Posterior vena cava (tissue), 2 donors: ENCODE measurements at places on chromosomes 7 and 10.

DNA sequence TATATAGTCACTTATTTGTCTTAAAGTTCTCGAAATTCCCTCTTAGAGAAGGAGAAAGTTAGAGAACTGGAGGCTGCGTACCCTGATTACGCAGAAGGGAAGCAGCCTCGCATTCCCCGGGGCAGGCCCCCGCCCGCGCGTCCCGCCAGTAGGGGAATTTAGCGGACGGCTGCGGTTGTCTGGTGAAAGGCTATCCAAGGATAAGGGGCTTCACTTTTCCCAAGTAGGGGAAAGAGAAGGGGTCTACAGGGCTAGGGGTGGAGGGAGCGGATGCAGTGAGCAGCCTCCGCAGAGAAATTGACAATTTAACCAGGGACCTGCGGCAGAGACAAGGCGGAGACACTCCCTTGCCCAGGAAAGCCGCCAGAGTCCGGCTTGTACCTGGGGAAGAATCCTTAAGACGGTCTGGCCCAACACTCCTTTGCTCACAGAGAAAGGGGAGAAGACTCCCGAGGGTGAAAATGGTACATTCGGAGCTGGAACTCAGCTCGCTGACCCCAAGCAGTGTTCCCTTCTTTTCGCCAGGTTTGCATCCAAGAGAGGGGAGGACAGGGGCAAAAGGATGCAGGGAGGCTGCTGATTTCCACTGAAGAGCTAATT lies 994 bp upstream of the MAGI2 start:
- DNase-seq: peak; percentile 82

GRCh38 chr10:91196268-91197048 lies 24.0 kb upstream of the PCGF5 start:
- no peak for DNase-seq

DNA sequence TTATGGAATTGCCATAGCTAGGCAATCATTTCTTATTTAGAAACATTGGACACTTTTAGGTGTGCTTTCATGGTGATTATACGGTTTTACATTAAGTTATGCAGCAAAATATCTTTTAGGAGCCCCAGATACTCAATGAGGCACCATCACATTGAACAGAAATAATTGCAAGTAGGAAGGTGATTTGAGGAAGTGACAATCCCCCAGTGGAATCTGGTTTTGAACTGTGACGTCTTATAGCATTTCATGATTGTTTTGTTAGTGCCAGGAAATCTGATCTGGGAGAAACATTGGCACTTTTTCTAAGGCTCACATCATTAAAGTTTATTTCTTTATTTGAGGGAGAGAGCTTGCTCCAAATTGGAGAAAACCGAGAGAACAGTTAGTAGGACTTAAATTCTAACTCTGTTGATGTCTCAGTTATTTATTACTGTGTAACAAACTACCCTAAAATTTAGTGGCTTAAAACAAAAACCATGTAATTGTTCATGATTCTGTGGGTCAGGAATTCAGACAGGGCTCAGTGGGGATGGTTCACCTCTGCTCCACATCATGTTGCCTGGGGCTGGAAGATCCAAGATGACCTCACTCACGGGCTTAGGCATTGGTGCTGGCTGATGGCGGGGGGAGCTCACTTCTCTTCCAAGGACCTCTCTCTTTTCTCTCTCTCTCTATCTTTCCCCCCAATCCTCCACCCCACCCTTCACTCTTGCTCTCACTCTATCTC lies 78.2 kb upstream of the STEAP1B start:
- no peak for DNase-seq

GRCh38 chr7:14270099-14270498 lies 280.6 kb upstream of the ETV1 start:
- no peak for DNase-seq

- no peak for DNase-seq
Observed at GRCh38 chr10:88066876-88067275, 203.5 kb downstream of the PTEN start.

DNA sequence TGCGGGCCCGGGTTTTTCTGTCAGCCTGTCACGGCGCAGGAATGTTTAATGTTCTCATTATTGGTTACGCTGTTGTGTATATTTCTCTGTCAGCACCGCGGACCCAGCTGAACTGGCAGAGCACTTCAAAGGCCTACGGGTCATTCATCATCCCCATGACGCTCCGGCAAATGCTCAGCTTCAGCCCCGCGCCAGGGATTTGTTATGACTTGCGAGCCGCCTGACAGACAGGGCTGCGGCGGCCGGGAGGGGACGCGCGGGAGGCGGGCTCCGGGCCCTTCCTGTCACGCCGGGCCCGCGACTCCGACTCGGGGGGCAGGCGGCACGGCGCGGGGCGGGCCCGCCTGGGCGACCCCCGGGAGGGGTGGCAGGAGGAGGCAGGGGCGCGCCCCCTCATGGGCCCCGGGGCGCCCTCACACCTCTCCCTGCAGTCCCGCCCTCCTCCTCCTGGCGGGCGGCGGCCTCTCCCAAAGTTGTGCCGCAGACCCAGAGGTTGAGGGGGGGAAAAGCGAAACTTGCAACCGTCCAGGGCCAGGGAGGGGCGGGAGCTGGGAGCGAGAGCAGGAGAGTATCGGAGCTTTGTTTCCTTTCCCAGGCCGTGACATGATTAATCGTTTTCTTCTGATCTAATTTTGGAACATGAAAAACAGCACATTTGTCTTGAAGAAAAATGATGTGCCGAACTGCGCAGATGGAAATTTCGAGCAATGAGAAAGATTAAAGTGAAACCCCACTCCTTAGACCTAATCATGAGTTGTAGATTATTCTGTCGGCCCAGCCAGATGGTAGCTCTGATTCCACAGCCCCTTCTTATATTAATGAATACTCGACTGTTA lies 59.3 kb upstream of the COMTD1 start:
- peak; percentile 94 for DNase-seq

- DNase-seq: no peak
Observed at GRCh38 chr10:37934791-37935190, 41.7 kb downstream of the ZNF25 start.

DNA sequence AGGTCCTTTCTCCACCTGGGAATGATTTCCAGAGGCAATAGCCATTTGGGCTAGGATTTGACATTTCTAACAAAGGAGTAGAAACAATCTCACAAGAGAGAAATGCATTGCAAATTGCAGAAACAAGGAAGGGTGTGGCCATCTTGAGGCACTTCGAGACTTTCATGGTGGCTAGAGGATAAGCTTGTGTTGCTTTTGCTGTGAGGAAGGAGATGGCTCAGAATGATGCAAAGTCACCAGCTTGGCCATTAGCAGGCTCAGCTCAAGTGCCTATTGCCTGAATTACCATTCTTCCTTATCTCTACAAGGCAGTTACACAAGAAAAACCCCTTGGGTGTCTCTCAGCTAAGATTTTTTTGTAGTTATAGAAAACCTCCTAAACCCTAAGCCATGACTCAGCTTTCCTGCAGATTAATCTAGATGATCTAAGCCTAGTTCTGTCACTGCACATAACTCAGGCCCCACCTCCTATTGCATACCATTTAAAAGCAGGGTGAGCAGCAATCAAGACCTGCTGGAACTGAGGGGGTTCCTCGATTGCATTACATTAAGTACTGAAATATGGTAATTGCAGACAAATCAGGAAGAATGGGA lies 683.1 kb downstream of the NRG3 start:
- no peak for DNase-seq

DNA sequence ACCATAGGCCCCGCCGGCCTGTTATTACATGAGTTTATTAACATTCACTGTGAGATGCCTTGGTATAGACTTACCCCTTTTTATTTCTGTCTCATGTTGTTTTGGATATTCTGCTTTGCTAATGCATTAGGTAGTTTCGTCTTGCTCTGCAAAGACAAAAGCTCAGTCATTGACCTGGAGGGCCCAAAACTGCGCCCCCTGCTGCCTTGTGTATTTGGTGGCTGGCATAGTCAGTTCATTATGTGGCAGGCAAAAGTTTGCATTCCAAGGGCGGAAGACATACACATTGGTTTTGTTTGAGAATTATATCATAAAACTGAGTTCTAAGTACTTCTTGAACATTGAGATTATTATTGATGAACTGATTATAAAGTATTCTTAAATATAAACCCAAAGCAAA lies 372.5 kb downstream of the SDK1 start:
- no peak for DNase-seq

GRCh38 chr10:29323367-29323766 lies 34.5 kb downstream of the LYZL1 start:
- DNase-seq: no peak

DNA sequence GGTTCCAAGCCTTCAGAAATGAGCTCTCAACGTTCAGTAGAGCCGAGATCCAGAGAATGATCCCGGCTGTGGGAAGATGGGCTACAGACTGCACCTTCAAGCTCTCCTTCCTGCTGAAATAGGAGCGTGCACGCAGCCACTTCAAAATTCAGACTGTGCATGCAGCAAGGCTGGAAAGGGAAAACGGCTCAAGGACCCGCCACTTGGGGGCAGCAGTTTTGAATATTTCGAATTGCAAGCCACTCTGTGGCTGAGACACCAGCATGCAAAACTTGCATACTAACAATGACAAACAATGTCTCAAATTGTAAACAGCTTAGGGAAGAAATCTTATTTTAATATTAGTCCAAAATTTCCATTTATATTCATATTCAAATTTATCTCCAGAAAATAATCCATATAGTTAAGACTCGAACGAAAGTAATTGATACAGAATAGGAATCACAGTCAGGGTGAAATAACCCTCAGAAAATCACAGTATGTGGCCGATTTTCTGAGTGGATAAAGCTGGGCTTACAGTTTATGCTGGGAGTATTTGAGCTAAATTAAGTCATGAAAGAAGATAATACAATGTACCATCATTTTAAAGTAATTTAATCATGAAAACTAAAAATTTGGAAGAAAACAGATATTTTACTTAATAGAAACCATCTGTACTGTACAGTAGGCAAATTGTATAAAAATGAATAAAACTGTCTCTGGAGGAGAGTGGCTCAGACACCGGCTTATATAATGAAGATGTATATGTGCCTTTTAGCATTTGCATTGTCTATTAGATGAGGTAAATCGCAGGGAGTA lies 137.9 kb upstream of the MKI67 start:
- no peak for DNase-seq

GRCh38 chr7:17171427-17171826 lies 127.0 kb upstream of the AHR start:
- no peak for DNase-seq

DNA sequence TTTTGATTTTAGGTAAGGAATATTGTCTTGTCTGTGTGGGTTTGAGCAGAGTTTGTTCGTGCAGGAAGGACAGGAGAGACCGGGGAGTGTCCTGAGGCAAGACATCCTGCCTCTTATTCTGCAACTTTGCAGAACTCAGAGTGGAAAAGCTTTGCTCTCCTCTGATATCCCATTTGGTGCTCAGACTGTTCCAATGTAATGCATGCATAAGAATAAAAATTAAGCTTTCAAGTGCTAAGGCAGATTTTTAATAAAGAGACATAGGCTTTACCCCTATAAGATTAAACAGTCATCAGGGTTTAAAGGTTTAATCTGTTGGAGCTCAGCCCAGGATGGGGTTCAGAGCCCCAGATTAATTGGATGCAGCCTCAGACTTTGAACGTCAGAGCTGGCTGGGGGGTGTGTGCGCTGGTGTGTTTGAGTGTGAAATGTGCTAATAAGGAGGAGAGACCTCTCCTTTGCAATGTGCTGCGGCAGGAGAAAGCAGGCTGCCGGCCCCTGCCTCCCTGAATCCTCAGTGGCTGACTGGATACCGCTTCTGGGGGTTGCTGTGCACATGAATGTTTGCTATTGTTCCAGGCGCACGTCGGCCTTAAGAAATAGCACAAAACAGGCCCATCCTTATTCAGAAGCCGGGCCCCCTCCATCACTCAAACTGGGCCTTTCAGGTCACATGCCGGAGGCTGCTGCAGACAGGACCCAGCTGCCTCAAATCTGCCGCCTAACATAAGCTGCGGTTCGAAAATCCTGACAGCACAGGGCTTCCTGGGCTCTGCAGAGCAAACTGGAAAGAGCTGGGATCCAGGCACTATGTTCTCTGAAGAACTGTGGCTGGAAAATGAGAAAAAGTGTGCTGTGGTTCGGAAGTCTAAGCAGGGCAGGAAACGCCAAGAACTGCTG lies 84.1 kb upstream of the PRR15 start:
- no peak for DNase-seq

GRCh38 chr10:86294346-86295265 lies 72.0 kb downstream of the GRID1 start:
- peak; percentile 50 for DNase-seq

- no peak for DNase-seq
Observed at GRCh38 chr10:62635127-62635526, 169.4 kb upstream of the ADO start.

- no peak for DNase-seq
Observed at GRCh38 chr7:50564171-50564570, 1.0 kb downstream of the DDC start.

DNA sequence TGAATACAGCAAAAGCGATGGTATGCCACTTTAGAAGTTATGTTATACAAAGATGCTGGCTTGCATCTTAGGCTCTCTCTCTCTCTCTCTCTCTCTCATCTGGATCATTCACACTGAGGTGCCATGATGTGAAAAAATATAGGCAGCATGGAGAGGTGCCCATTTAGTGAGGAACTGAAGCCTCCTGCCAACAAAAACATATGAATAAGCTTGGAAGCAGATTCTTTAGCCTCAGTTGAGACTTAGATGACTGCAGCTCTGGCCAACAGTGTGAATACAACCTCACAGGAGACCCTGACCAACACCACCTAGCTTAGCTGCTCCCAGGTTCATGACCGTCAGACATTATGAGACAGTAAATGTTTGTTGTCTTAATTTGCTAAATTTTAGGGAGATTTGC lies 560.1 kb upstream of the LRRTM3 start:
- no peak for DNase-seq

DNA sequence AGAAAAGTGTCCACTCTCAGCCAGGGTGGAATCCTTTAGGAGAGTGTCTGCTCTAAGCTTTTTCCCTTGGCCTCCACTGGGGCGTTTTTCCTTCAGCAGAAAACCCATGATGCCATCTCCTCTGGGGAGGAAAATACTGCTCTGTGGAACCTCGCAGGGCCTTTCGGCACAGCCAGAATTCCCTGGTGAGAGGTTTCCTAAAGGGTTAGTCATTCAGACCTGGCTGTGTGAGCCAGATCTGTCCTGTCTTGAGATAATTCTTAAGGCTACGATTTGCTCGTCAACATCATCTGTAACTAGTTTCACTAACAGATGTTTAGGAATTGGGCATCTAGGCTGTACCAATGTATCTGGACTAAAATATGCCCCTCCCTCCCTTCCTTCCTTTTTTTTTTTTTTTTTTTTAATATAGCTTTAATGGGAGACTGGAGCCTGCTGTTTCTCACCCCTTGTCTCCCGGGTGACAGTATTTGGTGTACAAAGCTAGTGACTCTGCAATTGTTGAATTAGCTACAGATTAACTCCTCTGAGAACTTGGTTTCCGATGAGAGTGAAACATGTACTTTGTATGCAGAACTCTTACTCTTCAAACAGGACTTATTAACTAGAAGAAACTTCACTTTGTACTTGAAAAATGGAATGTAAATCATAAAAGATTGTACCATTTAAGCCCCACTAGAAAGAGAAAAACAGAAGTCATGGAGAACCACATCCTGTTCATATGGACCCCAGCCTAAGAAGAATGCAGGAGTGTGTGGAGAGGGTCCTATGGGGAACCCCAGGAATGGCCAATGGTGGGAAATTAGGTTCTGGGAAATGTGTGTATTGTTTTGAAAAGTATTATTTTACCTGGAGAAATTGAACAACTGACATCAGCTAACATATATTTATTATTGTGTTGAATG lies 230.9 kb downstream of the CAMK1D start:
- DNase-seq: no peak

- no peak for DNase-seq
Observed at GRCh38 chr10:58661336-58661735, 148.7 kb downstream of the BICC1 start.
